Activated CD4-positive, alpha-beta T cell treated with anti-CD3 and anti-CD28 coated beads for 4 hours (primary cell): ENCODE measurements at places on chromosomes 7 and 10.
A peak's percentile ranks its signal among the peaks of the same experiment; 100 is the strongest.

GRCh38 chr10:78510566-78511323 lies 477.1 kb downstream of the RPS24 start:
- no peak for DNase-seq

GRCh38 chr10:79059859-79060379 lies 8.8 kb upstream of the ZMIZ1 start:
- no peak for DNase-seq

- DNase-seq = no peak
Measured at GRCh38 chr7:131436384-131436783, 108.7 kb downstream of the MKLN1 start.

DNA sequence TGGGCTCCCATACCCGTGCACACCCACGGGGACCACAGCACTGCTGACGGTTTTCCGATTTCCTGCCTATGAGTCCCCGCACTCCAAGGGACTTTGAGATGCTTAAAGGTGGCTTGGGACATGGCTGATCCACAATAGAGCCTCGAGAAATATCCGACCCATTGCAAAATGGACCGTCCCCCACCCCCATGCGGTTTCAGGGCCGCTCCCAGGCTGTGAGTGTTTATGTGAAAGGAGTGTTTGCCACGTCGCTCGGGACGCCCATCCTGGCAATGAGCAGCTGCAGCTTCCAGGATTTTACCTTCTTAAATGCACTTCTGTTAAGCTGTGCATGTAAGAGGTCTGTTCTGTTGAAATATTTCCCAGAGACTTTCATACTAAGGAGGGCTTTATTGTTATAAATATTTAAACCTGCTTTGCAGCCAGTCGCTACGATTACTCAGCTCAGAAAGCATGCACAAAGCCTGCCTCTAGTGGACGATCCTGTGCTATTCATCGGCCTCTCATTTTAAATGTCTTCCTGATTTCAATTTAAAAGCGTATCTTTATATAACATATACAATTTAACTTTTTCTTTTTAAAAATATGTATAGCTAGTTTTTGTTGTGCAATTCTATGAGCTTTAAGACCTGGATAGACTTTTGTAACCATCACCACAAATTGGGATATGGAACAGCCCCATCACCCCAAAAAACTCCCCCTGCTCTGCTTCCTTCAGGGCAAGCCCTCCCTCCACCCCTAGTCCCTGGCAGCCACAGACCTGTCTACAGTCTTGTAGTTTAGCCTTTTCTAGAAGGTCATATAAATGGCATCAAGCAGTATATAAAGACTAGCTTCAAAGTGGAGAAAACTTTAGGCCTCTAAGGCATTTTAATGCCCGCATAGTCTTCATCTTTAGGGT lies 418.3 kb downstream of the PAXIP1 start:
- no peak for DNase-seq

DNA sequence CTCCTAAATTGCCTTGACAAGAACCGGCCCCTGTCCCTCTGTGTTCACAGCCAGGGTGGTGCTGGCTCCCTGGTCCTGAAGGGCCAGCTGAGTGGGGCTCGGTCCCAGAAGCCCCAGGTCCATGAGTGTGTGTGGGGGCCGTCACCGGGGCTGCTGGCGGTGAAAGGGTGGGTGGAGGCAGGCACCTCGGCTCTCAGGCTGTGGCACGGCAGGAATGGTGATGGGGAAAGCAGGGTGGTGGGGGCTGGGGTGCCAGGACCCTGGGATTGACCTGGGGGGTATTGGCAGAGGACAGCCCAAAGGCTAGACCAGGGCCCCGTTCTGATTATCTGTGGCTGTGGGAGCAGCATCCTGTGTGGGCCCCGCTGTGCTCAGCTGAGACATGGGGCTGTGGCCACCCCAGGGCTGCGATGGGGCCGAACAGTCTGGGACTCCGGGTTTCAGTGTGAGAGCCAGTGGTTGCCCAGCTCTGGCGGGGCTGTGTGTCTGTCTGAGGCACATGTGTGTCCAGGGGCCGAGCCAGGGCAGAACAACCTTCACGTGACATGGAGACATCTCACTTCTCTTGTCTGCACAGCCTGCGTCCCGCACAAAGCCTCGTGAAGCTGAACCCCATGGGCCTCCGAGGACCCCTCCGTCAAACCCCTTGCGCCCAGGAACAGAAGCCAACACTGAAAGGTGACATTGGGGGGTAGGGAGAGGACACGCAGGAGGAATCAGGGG lies 144.2 kb downstream of the ELFN1 start:
- no peak for DNase-seq

DNA sequence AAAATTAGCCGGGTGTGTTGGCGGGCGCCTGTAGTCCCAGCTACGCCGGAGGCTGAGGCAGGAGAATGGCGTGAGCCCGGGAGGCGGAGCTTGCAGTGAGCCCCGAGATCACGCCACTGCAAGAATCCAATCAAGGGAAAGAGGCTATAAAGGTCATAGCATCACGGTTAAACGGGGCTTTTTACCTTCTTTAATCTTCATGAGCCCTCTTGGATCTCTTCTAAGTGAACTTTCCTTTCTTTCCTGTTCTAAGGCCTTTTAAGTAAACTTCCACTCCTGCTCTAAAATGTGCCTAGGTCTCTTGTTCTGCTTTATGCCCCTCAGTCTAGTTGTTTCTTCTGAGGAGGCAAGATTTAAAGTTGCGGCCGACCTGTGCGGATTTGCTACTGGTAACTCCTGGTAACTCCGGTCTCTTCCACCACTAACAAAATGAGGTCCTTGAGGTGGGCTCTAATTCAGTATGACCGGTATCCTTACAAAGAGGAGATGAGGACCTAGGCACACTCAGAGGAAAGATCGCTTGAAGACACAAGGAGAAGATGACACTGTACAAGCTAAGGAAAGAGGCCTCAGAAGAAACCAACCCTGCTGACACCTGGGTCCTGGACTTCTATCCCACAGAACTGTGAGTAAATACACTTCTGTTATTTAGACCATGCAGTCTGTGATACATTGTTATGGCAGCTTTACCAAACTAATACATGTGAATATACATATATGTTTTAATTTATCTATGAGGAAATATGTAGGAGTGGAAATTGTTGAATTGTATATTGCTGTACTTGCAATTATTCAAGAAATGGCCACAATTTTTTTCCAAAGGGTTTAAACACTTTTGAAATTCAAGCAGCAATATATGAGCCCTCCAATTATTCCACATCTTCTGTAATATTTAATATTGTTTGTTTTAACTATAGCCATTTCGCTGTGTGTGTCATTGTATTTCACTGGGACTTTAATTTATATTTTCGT lies 331.5 kb upstream of the CNTNAP2 start:
- DNase-seq = no peak

- DNase-seq = no peak
Measured at GRCh38 chr7:143222782-143223181, 945 bp downstream of the TAS2R40 start.

- no peak for DNase-seq
Measured at GRCh38 chr7:40622941-40623501, 488.2 kb downstream of the SUGCT start.

GRCh38 chr10:117298219-117298618 lies 57.3 kb downstream of the SLC18A2 start:
- DNase-seq = no peak

GRCh38 chr10:123157210-123157609 lies 3.0 kb downstream of the BUB3 start:
- DNase-seq = no peak

- DNase-seq = no peak
Measured at GRCh38 chr7:139673230-139673629, 104.6 kb downstream of the HIPK2 start.

DNA sequence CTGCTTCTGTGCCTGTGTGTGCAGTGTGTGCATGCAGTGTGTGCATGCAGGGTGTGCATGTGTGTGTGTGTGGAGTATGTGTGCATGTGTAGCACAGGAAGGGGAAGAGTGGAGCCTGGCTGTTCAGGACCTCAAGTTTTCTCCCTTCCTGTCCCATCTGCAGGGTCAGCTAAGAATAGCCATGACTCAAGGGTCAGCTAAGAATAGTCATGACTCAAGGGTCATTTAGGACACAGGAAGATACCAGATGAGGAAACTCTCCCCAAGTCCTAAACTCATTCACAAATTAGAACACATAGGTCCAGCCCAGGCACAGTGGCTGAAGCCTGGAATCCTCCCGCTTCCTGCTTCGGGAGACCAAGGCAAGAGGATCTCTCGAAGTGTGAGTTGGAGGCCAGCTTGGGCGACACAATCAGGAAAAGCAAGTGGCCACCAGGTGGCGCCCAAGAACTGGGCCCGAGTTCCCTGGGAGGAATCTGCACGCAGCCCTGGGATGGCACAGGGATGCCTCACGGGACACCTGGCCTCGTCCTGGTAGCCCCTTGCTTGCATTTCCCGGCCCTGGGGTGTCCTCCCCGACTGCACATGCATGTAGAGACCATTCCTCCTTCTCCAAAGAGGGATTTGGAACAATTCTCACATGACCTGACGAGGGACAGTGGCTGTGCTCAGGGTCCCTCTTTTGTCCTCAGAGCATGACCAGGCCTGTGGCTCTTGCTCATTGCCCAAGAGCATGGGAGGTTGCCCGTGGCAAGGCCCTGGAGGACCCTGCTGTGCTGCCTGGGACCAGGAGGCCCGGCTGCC lies 21.4 kb upstream of the VOPP1 start:
- peak; percentile 66 for DNase-seq

GRCh38 chr10:132396494-132397035 lies 435 bp upstream of the PWWP2B start:
- peak; percentile 64 for DNase-seq

DNA sequence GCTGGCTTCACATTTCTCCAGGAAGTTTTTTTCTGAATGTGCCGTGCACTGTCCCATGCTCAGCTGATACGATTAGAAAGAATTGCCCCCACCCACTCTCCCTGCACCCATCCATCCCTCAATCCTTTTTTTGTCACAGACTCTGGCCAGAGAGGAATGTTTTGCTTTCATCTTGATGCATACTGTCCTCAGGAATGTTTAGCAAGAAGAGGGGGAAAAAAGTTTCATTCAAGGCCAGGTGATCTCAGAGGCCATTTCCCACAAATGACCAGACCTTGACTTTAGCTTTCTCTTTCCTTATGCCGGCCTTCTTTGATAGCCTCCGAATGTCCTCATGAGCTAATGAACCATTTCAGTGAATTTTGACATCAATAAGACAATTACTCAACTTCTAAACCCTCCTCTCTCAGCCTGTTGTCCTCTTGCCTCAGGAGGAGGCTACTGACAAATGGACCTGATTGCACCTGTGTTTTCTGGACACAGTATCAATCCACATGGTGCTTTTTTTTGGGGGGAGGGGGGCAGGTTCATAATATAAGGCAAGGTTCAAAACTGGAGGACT lies 105.0 kb upstream of the KLF6 start:
- no peak for DNase-seq

- no peak for DNase-seq
Measured at GRCh38 chr7:129110258-129110981, 34.1 kb upstream of the TSPAN33 start.

GRCh38 chr7:154255324-154255723 lies 203.1 kb downstream of the DPP6 start:
- DNase-seq = no peak

- DNase-seq = no peak
Measured at GRCh38 chr10:123870260-123870659, 21.3 kb downstream of the CPXM2 start.

DNA sequence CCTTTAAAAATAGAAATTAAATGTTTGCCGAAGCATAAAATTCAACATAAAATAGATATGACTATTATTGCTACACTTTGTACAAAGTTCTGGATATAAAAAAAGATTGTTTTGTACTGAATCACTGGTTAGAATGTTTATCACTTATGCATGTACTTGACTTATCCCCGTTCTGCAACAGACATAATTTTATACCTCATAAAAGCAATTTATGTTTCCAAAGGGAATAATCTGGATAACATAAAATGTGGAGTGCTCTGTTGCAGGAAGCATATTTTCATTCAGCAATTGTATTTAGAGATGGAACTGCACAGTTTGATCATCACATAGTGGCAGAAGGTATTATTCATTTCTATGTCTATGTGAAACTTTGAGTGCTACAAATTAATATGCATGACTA lies 21.5 kb downstream of the SKAP2 start:
- no peak for DNase-seq

DNA sequence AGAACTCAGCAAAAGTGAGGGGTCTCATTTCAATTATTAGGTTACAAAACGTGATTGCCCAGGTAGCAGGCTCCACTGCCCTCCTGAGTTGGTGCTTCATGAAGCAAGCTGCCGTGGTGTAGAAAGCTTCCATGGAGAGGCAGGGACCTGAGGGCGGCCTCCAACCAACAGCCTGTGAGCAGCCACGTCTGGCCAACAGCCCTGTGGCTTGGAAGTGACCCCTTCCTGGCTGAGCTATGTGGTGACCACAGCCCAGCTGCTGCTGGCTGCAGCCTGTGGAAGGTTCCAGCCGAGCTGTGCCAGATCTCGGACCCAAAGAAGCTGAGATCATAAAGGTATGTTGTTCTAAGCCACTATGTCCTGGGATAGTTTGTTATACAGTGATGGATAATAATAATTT lies 122.5 kb upstream of the KLF6 start:
- DNase-seq = no peak

DNA sequence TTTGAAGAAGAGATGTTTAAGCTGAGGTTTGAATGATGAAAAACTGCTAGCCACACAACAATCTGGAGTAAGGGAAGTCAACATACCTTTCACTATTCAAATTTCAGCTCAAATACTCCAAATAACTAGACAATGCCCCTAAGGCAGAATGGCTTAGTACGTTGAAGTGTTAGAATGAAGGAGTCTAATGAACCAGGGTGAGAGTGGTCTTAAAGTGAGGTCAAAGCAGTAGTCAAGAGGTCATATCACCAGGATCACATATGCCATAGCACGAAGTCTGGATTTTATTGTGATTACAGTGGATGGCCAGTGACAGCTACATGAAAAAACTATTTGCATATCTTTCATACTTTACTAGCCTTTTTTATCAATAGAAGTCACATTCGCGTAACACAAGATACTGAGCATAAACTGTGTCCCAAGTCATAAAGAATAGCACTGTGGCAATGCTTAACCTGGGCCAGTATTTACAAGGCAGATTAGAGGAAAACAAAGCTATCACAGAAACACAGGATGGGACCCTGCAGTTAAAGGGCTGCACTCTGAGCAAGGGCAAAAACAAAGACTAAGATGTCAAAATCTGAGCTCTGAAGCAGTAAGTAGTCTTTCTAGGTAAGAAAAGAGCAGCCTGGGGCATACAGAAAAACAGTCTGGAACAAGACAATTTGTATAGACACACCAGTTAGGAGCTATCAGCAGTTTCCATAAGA lies 61.5 kb downstream of the HYCC1 start:
- no peak for DNase-seq

DNA sequence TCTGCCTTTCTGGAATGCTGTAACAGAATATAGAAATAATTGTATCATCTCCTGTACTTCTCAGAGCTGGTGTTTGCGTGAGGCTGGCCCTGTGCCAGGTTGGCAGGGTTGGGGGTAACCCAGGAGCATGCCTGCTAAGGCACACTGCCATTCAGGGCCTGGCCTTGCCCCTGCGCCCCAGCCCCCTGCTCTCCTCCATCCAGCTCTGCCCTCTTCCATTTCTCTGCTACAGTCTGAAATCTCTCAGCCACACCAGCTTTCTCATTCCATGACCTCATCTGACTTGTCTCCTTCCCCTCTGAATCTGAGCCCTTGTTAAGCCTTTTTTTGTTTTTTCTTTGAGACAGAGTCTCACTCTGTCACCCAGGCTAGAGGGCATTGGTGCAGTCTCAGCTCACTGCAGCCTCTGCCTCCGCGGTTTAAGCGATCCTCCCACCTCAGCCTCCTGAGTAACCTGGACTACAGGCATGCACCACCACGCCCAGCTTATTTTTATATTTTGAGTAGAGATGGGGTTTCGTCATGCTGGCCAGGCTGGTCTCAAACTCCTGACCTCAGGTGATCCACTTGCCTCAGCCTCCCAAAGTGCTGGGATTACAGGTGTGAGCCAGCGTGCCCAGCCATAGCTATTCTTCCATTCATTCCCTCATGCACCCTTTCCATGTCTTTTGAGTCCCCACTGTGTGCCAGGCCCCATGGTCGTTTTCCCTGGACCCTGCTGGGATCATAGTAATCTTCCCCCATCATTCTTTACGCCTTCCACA lies 206.8 kb downstream of the CUX1 start:
- no peak for DNase-seq
